Psoas muscle (tissue), 8 donors: ENCODE measurements at places on chromosomes 3 and 15. TPM values are rescaled to one million over a fixed set of nuclear protein-coding genes. Genes with fewer than 3 reads are reported as not detected.

DNA sequence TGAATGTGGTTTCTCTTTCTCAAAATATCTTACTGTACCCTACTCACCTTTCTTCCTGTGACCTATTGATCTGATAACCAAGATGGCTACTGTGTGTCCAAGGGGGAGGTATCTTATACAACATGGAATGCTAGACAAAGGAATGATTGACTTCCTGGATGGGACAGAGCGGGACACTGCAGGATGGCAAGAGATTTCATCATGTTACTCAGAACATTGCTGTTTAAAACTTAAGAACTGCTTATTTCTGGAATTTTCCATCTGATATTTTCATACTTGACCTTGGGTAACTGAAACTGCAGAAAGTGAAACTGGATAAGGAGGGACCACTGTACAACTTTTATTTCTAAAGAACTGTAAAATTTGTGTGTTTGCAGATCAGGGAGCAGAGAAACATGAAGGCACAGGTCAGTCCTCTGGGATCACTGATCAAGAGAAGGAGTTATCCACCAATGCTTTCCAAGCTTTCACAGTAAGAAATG, 18.5 kb downstream of the CNOT10 start:
- no peak for DNase-seq

SLC51A gene
- not detected for total RNA-seq

GRCh38 chr3:50435371-50436113, 67.9 kb downstream of the CACNA2D2 start:
- no peak for DNase-seq

- DNase-seq: no peak
These were observed 171.1 kb upstream of the TLE3 start for GRCh38 chr15:70268698-70269251.

ALG1L2 gene
- total RNA-seq: not detected

GRCh38 chr15:65287520-65287855, 805 bp upstream of the PARP16 start:
- DNase-seq: no peak

DNA sequence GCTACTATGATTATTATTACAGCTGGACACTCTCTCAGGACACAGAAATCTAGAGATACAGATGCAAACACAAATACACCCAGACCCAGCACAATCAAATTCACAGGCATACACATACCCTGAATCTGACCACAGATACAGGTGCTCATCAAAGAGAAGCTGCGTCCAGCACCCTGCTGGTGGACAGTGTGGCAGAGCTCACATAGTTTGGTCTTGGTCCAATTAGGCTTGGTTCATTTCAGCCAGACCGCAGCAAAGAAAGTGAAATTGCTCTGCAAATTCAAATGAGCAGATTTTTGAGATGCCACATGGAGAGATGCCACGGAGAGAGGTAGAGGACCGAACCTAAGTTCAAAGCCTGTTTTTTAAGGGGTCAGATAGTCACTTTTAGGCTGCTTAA, 55.6 kb downstream of the ANAPC13 start:
- no peak for DNase-seq

DNA sequence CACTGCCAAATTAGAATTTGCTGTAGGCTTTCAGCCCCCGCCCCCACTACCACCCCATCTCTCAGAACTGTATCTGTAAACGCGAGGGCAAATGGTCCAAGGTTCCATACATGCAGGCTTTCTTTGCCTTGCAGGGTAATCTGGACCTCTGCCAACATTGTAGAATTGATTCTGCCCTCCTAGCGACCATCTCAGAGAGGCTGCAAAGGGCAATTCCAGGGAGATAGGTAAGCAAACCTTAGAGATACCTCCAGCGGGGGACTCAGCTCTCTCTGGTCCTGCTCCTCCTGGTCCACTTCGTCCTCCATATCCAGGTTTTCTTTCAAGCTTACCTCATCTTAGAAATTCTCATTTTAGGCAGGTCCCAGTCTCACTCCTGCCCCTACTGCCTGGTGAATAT, 64.4 kb downstream of the SLMAP start:
- DNase-seq: no peak

NPAP1 gene
- not detected for total RNA-seq

DNA sequence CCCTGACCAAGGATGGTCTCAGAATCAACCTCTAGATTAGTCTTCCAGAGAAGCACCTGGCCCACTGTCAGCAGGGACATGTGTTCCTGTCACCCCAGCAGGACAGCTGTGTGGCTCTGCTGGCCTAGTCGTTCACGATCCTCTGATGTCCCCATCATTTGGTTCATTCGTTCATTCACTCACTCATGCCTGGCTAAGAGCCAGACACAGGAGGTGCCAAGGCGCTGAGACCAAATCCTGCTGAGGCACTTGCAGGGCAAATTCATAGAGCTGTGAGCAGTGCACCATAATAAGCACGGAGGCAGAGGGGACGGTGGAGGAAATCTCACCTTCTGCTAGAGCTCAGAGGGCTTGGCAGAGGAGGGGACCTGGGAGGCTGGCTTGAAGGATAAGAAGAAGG, 49.9 kb upstream of the FGD5 start:
- DNase-seq: no peak

DNA sequence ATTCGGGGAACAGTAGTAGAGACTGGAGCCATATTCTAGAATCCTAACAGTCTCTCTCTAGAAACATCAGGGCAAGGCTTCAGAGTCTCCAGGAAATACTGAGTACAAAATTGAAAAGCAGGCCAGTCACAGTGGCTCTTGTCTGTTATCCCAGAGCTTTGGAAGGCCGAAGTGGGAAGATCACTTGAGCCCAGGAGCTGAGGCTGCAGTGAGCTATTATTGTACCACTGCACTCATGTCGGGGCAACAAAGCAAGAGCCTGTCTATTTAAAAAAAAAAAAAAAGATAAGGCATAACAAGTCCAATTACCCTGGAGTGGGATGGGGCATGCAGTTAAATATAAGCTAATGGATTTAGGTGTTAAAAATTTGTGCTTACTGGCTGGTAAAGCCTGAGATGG, 79.0 kb downstream of the SEMA6D start:
- no peak for DNase-seq

- DNase-seq: no peak
These were observed 557.8 kb upstream of the CCDC54 start for GRCh38 chr3:106819440-106819839.

GRCh38 chr3:194135806-194136518, at the start of gene HES1:
Gene HES1 (plus strand): TSS chr3:194136148. CDS start chr3:194136381, 233 bp downstream.
- peak; percentile 93 for DNase-seq

RASL12 gene
- 3.2 TPM for total RNA-seq

- no peak for DNase-seq
These were observed 64.4 kb upstream of the ETV5 start for GRCh38 chr3:186173224-186173815.

DCUN1D1 gene
- 57.1 TPM for total RNA-seq

- DNase-seq: no peak
These were observed 466.1 kb upstream of the CFAP20DC start for GRCh38 chr3:59515966-59516365.

SCN5A gene
- total RNA-seq: 5.7 TPM

- DNase-seq: no peak
These were observed 456.3 kb upstream of the KCNMB2 start for GRCh38 chr3:178079966-178080365.
